ENCODE measurements at places on chromosomes 5 and 9. TPM values are rescaled to one million over a fixed set of nuclear protein-coding genes. Genes with fewer than 3 reads are reported as not detected.

The TOR1B gene
- 22.7 TPM for total RNA-seq

The NUTM2G gene
- not detected for total RNA-seq

DNA sequence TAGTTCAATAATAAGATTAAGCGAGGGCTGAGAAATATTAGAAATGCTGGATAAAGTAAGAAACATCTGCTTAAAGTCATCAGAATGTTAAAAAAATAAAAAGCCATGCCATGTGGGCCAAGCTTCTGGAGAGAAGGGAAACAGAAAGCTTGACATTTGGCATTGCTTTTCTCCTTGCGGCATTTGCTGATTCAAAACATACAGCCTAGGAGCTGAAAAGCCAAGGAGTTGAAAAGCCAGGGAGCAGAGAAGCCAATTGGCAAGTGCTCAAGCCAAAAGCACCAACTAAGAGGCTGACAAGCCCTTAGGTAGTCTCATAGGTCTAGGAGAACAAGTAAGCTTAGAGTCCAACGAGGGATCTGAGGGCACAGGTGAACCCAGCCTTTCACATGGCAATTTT is 754.3 kb downstream of the TLE4 start:
- no peak for DNase-seq

DNA sequence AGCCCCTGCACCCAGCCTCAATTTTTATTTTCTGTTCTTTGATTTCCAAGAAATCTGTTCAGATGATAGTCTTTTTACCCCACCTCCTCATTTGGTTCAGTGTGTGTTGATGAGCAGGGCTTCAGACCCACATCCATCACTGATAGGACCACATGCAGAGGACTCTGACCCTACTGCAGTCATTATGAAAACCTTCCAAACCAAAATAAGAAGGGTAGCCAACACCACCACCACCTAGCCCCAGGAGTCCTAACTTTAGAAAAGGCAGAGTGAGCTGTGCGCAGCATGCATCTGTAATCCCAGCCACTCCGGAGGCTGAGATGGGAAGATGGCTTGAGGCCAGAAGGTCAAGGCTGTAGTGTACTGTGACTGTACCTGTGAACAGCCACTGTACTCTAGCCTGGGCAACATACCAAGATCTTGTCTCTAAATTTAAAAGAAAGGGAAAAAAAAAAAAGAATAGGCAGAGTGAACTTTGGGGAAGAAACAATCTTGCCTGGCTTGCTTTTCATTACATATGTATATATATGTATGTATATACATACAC is 13.0 kb downstream of the CDKN2AIPNL start:
- DNase-seq: no peak

DNA sequence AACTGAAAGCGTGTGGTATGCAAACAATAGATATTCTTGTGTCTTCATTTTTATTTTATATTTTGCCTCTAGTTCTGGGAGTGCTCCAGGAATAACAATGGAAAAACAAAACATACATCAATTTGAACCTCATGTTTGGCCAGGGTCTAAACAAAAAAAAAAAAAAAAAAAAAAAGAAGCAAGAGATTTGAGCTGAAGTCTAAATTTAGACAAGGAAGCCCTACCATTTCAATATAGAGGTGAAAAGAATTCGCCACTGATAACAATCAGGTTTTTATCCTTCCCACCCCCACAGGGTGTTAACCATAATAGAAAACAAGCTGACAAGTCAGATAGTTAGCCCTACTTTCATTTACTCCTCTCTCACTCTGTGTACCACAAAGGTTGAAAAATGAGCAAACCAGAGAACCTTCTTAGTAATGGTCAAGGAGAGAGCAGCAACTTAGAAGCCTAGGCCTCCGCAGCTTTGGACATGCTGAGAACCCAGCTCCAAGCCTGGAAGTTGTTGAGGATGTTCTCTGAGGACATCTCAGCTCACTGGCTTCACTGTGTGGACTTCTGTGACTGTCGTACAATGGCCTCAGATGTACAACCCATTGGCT is 118.2 kb upstream of the HMHB1 start:
- DNase-seq: peak; percentile 59

- no peak for DNase-seq
Observed at GRCh38 chr9:85402551-85402950, 339.2 kb downstream of the AGTPBP1 start.

DNA sequence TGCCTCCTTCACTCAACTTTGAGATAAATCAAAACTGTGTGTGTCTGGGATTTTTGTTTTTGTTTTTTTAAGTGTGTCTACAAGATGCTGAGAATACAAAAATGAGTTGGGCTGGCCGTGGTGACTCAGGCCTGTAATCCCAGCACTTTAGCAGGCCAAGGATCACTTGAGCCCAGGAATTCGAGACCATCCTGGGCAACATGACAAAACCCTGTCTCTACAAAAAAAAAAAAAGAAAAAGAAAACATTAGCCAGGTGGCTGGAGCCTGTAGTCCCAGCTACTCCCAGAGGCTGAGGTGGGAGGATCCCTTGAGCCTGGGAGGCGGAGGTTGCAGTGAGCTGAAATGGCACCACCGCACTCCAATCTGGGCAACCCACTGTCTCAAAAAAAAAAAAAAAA is 21.0 kb downstream of the HNRNPK start:
- DNase-seq: no peak

GRCh38 chr5:90874066-90874465 is 315.5 kb downstream of the ADGRV1 start:
- DNase-seq: no peak
